Retina (tissue), 1 donor: ENCODE measurements at places on chromosomes 16 and 17.
A peak's percentile ranks its signal among the peaks of the same experiment; 100 is the strongest.

DNA sequence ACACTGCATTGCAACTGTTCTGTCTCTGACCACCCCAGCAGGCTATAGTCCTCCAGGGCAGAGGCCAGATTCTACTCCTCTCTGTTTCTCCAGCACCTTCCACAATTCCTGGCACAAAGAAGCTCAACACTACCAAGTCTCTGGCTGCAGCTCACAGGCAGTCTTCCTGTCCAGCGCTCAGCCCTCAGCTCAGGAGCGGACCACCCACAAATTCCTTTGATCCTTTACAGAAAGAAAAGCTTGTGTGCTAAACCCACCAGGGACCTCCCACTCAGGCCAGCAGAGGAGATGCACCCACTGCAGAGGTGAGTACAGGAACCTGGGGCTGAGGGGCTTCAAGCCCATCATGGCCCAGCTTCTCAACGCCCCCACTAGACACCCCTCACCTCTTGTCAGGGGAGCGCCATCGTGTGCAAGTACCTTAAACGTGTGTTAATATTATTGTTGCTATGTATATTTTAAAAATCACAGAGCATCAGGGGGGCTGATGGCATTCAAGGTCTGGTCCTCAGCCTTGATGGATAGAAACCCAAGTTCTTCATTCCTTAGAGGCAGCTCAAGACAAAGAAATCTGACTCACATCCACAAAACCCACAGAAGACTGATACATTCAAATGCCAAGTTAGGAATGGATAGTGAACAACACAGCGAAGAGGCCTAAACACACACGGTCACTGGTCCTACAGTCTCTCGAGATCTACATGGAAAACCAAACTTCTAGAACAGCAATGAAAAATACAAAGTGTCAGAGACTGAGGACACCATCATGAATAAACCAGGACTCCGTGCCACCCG is 8.4 kb downstream of the HSDL1 start:
- DNase-seq: no peak

DNA sequence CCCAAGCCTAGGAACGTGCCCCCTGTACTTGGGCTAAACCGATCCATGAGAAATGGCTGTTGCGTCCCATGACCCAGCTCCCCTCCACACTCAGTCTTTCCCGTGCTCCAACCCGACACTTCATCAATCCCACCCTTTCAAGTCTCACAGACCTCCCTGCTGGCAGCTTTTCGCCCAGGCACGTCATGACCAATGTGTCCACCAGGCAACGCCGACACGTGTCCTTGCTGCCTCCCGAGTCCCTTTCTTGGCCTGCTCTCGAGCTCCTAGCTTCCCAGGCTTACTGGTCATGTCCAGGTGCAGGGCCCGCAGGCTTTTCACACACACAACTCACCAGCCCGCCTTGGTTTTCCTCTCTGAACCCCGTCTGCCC is 12.2 kb downstream of the MNT start:
- DNase-seq: peak; percentile 53

DNA sequence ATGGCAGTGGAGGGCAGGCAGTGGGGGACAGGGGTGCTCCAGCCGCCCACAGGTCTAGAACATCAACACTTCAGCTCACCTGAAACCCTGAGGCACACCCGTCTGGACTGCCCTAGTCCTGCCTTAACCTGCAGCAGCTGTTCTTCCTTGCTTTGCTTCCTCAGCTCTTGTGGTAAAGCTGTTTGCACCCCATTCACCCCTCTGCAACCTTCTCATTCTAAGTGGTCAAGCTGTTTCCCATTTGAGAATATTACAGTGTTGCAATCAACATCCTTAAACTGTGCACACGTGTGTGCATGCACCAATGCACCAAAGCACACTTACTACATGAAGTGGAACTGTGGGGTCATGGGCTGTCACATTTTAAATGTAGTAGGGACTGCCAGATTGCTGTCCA is 32.4 kb downstream of the SCNN1B start:
- no peak for DNase-seq

DNA sequence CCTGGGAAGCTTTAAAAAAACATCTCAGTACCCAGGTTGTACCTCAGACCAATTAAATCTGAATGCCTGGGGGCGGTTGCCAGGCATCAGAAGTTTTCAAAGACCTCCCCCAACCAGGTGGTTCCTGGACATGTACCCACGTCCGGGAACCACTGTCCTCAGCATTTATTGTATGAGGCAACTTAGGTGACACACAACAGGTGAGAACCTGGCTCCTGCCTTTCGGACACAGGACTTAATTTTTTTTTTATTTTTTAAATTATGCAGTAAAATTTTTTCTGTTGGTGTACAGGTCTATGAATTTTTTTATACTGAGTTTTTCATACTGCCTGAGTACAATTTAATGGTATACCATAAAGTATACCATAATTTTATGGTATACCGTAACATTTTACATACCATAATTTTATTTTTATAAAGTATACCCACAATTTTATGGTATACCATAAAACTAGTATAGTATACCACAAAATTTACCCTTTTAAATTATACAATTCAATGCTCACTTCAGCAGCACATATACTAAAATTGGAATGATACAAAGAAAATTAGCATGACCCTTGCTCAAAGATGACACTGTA is 38.7 kb upstream of the DHX8 start:
- no peak for DNase-seq

DNA sequence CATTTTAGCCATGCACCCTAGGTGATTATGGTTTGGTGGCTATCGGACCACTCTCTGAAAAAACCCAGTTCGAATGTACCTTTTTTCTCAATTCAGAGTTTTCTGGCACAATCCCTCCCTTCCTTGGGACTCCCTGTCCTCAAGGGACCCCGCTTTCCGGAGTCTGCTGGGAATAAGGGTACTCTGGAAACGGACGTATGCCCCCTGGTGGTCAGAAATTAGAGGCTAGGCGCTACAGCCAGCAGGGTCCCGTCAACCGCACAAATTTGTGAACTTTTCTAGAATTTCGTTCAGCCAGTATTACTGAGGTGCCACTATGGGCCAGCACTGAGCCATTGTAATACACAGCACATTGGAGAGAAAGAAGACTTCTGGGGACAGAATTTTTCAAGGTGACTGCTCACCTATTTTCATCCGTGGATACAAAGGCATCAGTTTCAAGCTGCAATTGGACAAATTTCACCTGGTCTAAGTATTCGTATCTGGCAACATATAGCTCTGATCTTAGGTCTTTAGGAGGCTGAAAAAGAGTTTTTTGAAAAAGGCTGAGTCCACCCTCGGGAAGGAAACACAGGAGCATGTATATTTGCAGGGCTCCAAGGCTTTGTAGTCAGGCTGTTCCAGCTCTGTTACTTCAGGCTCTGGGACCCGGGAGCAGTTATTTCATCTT is 27.1 kb upstream of the CRYBA1 start:
- DNase-seq: peak; percentile 77

DNA sequence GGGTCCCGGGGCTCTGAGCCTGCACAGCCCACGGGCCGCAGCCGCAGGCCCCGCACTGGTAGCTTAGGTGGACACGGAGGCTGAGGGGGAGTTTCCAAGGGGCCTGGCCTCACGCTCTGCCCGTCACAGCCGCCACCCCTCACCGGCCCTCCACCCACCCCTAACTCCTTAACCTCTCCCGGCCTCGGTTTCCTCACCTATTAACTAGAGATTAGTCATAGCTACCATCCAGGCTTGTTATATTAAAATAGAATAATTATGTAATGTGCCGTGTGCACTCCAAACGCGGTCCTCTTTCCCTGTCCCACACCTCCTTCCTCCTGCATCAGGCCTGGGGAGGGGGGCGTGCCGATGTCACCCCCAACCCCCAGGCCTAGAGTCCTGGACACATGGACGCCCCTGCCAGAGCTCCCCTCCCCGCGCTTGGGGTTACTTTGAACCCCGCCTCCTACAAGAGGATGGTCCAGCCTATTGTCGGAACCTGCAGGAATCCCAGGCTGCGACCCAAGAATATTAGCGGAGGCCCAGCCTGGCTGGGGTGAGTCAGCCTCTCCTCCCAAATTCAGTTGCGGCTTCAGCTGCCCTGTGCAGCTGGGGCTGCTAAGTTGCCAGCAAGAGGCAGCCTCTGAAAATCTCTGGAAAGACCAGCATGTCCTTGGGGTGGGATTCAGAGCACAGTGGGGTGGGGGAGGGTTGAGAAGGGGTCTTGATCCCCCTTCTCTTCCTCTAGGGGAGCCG is 17.3 kb downstream of the SOCS3 start:
- DNase-seq: peak; percentile 12

DNA sequence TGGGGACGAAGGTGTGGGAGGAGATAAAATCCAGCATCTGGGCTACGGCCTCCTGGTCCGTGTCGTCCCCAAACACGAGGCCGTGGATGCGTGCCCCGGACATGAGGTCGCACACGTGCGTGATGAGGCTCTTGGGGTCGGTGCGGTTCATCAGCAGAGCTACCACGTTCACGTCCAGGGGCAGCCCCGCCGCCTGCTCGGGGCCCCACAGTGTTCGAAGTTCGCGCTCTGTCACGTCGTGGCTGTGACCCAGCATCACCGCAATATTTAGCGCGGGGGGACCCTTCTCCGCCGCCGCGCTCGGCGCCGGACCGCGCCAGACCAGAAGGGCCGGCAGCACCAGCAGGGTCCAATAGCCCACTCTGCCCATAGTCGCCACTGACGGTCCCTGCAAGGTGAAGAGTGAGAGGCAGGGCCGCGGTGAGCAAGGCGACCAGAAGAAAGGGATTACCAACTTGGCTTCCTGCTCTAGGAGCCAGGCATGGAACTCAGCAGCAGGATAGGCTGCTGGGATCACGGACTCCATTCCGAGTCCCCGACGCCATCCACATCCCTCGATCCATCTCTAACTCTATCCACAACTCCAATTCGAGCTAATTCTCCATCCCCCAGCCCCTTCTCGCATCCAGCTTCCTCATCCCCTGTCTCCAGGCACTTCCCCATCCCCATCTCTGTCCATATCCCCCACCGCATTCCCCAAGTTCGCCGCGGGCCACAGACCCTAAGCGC is 2.0 kb downstream of the GRIN2A start:
- DNase-seq: peak; percentile 18

GRCh38 chr16:69036399-69037091 is 68.9 kb upstream of the HAS3 start:
- DNase-seq: no peak

DNA sequence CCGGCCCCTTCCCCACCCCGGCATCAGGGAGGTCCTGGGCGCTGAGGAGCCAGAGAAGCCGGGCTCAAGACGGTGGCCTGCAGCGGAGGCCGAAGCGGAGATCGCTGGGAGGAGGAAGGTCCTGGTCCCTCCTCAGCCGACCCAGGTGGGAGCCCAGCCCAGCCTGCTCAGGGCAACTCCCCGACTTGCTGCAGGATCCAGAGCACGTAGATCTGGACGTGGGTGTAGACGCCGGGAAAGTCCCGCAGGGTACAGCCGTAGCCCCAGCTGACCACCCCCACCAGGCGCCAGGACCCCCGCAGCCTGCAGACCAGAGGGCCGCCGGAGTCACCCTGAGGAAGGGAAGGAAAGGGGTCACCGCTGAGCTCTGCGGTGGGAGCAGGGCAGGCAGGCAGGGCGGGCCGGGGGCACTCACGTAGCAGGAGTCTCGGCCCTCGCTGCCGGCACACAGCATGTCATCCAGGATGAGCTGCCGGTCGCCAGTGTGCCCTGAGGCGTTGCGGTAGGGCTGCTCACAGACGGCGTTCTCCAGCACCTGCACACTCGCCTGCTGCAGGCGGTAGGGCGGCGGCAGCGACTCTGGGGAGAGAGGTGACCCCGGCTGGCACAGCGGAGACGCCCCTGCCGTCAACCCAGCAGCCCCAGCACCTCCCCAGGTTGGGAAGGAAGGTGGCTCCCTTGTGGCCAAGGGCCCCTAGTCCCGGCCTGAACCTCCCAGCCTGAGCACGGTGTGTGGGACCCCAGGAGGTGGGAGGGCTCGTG is 5.4 kb downstream of the TPSD1 start:
- peak; percentile 60 for DNase-seq

DNA sequence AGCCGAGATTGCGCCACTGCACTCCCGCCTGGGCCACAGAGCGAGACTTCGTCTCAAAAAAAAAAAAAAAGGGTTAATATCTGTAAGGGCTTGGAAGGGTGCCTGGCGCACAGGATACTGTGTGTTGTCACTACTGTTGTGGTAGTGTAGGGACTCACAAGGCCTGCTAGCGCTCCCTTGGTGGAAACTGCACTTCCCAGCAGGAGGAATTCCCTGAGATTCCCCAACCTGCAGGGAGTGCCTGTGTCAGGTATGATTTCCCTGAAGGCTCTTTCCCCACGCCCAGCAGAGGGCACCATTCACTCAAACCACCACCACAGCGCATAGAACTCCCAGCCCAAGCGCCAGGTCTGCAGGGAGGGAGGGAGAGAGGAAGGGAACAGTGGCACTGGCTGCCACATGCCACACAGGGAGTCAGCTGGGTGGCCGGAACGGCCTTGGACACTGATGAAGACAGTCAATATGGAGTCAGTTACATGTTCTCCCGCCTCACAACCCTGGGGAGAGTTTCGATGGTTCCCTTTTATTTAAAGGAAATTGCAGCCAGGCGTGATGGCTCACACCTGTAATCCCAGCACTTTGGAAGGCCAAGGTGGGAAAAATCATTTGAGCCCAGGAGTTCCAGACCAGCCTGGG is 32.7 kb upstream of the CDH1 start:
- peak; percentile 52 for DNase-seq

GRCh38 chr16:47590472-47590871 is 129.3 kb downstream of the PHKB start:
- DNase-seq: no peak

DNA sequence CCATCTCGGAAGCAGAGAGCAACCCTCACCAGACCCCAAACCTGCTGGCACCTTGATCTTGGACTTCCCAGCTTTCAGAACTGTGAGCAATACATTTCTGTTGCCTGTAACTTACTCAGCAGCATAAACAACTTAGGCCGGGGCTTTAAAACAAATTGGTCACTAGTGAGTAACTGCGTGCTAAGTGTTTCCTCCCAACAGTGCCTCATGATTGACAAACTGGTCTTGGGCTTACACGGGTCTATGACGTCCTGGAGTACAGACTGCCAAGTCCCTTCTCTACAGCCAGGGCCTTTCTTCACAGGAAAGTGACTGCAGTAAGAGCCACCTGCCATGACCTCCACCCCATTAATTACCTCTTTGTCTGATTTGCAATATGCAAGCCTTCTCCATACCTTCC is 136.7 kb downstream of the XYLT1 start:
- DNase-seq: no peak

DNA sequence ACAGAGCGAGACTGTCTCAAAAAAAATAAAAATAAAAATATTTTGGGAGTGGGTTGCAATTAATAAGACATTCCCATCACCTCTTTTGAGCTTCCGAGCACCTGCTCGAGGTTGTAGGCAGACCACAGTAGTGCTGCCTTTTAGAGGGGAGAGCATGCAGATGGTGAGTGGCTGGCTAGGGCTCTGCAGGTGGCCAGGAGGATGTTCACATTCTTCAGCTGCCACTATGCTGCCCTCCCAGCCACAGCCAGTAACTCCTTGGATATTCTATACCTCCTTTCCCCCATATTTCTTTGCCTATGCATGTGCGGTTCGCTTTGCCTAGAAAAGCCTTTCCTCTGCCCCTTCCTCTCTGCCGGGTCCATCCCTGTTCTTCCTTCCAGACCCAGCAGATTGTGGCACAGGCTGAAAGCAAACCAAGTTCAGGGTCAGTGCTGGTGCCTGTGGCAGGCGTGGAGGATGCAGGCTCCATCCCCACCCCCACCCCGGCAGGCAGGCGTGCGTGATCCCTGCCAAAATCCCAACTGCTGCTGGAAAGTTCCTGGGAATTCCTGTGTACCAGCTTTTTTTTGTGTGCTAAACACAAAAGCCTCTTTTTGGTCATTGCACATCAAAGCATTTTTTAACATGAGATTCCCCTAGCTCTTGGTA is 33.8 kb upstream of the CMIP start:
- DNase-seq: no peak

GRCh38 chr16:28139530-28139929 is 72.2 kb downstream of the XPO6 start:
- DNase-seq: no peak
